ENCODE measurements at places on chromosomes 7 and 10.
A peak's percentile ranks its signal among the peaks of the same experiment; 100 is the strongest.

GRCh38 chr7:131354390-131354789 is 26.7 kb downstream of the MKLN1 start:
- no peak for DNase-seq

GRCh38 chr10:130194194-130194990 is 58.2 kb downstream of the GLRX3 start:
- no peak for DNase-seq

DNA sequence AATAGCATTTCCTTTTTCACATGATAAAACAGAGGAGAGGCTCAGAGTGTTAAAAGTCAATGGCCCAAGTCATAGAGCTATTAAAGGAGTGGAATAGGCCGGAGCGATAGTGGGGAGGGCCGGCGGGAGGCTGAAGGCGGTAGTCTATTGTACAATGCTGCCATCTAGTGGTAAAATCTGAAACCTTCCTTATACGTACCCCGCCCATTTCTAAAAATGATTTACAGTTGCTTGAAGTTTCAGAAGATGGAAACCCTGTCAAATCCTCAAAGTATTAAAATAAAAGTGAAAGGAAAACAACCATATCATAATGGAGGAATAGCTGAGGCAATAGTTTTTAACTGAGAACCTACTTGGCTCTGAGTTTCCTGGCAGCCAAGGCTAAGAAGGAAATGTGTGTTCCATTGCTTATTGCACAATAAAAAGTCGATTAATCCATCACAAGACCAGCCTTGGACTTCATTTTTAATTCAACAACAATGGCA is 209.1 kb downstream of the CCSER2 start:
- peak; percentile 66 for DNase-seq

GRCh38 chr7:22677680-22678079 is 49.3 kb upstream of the IL6 start:
- no peak for DNase-seq

GRCh38 chr10:62180677-62181076 is 88.0 kb downstream of the RTKN2 start:
- no peak for DNase-seq

GRCh38 chr10:44828508-44829142 is 82.5 kb upstream of the TMEM72 start:
- no peak for DNase-seq

DNA sequence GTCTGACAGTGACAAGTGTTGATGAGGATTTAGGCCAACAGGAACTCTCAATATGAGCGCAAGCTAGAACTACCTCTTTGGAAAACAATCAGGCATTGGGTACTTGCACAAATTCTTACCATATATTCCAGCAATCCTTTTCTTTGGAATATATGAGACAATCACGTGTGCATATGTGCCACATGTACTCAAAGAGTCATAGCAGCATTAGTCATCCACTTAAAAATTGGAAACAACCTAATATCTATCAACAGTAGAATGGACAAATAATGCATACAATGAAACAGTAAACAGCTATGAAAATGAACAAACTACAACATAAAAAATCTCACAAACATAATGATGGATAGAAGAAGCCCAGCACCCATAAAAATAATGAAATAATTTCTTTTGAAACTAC is 179.7 kb downstream of the GLI3 start:
- DNase-seq = no peak

- peak; percentile 79 for DNase-seq
These were observed 76.9 kb downstream of the RNF216 start for GRCh38 chr7:5704534-5704922.

DNA sequence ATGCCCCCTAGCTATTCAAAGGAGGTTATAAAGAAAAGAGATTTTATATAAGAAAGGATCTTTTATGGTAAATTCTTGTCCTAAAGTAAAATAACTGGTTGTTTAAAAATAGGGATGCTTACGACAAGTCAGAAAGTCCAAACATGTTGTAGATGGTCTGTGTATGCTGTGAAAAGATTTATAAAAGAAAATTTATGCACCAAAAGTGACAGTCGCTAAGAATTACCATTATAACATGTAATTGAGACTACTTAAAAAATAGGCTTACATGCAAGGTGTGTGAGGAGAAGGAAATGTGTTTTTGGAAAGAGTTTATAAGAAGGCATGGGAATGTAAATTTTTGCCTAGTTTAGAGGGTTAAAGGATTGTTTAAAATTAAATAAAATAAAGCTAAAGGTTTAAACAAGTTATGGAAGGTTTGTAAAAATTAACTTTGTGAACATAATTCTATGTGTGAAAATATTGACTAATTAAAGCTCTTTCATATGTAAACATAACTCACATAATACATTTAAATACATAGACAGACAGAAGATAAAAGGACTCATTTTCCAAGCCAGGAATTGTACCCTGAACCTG is 118.5 kb downstream of the LYZL1 start:
- peak; percentile 9 for DNase-seq

- no peak for DNase-seq
These were observed 90.4 kb downstream of the SPAG6 start for GRCh38 chr10:22435650-22436049.

- no peak for DNase-seq
These were observed 150.5 kb downstream of the CYP26A1 start for GRCh38 chr10:93224005-93224779.

- DNase-seq = no peak
These were observed 38.8 kb upstream of the GRB10 start for GRCh38 chr7:50821457-50822008.

DNA sequence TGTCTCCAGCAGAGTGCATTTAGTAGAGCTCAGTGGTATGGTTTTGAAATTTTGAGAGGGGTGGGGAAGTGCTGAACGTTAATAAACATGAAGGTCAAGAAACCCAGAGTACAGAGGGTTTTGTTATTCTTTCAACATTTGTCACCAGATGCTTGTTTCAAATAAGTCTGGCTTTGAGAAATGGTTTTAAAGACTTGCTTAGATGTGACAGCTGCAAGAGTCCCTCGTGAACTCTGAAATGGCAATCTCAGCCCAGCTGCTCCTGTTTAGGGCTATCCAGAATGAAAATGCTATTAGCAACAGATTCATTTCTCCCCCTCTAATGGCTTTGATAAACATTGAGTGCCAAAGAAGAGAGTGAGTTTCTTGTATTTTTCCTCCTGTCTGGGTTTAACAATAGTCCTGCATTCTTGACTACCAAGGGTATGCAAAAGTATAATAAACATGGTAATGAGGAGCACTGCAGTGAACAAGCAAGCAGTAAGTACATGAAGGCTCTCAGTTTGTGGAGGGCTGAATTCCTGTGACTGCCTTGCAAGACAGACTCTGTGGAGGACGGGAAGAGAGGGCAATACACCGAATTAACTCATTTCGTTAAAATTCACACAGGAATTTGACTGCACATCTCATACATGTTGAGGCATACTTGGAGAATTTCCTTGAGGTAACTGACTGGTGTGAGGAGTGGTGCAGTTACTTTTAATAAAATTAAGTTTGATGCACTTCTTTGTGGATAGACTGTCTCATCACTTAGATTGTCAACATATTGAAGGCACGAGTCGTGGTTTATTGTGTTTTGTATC is 490.9 kb downstream of the REEP3 start:
- DNase-seq = no peak

DNA sequence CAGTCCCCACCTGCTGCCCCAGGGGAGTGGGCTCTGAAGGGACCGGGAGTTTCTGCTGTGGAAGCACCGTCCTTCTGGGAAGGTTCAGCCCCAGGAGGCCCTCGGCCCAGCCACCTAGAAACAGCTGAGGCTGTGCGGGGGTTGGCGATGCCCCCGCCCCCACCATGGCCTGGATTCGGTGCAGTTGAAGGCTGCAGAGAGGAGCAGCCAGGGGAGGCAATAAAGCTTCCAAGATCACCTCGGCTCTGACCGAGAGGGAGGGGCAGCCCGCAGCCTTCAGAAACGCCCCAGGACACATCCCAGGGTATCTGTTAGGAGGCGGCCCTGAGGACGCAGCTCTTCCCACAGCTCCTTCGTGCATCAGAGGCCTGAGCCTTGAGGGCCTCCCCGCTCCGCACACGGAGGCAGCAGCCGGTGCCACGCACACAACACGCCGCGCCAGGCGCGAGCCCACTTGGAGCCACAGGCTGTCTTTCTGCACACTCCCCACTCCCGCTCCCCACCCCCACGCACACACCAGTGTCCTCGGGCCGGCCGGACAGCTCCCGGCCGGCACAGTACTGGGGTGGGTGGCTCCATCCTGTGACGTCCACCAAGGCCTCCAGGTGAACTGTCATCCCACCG is 1.6 kb downstream of the KNDC1 start:
- no peak for DNase-seq

DNA sequence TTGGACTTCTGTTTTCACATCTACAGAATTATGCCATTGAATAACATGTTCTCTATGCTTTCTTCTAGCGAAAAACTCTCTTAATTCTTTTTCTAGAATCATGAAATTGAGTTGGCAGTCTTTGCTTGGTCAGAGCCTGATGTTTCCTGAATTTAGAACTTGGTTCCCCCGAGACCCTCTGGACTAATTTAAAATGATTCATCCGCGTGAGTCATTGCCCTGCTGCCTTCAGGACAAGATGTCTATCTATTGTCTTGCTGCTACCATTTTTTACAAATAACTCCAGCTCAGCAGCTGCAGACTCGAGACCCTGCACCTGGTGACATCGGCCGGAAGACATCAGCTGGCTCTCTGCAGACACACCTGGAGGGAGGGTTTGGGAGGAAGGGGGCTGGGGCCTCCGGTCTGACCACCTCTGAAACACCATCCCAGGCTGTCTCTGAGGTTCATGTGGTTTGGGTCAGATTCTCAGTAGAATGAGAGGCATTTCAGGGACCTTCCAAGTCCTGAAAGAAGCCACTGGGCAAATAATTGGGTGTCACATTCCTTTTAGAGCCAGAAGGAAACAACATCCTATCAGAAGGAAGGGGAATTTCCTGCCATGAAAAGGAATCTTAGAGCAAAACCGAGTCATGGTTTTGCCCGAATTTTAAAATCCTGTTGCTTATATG is 20.9 kb upstream of the KLF6 start:
- peak; percentile 75 for DNase-seq

GRCh38 chr7:3218411-3219225 is 82.4 kb upstream of the SDK1 start:
- DNase-seq = peak; percentile 24

DNA sequence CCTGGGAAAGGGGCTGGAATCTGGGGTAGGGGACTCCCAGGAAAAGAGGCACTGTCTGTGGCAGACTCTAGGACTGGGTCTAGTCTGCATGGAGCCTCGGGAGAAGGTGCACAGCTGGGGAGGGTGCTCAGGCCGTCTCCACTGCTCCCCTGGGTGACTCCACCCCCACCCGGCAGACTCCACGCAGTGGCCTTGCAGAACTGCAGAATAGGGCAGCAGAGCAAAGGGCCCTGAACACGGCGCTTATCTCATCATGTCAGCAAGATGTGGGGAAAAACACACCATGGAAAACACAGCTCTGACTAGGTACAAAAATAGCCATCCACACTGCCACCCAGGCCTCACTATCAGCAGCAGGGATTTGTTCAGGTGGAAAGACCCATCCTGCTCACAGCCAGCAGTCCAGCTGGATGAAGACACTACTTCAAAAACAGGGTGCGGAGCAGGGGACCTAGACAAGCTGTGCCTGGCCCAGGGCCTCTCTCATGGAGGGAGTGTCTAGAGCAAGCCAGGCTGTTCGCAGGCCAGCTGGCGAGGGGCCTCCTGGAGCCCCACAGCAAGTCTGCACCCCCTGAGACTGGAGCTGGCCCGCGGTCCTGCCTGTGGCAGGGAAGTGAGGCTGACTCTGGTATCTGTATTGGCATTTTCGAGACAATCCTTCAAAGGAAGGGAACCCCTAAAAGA is 11.7 kb downstream of the MAT1A start:
- no peak for DNase-seq

GRCh38 chr10:75212343-75212742 is 1.7 kb downstream of the VDAC2 start:
- DNase-seq = no peak

GRCh38 chr7:125681508-125681907 is 751.9 kb upstream of the POT1 start:
- DNase-seq = no peak

GRCh38 chr7:92612501-92612900 is 22.3 kb upstream of the FAM133B start:
- DNase-seq = peak; percentile 63

DNA sequence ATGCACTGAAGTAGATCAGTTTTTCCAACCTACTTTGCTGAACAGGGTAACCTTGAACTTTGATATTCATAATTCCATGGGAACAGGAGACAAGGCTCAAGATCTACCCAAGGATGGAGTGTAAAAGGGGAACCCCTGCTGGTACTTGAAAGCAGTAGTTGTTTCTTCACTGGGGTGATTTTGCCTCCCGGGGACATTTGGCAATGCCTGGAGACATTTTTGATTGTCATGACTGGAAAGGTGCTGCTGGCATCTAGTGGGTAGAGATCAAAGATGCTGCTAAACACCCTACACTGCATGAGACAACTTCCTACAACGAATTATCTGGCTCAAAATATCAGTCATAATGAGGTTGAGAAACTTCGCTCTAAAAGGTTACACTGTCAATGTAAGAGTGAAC is 214.8 kb upstream of the CTBP2 start:
- DNase-seq = peak; percentile 11

DNA sequence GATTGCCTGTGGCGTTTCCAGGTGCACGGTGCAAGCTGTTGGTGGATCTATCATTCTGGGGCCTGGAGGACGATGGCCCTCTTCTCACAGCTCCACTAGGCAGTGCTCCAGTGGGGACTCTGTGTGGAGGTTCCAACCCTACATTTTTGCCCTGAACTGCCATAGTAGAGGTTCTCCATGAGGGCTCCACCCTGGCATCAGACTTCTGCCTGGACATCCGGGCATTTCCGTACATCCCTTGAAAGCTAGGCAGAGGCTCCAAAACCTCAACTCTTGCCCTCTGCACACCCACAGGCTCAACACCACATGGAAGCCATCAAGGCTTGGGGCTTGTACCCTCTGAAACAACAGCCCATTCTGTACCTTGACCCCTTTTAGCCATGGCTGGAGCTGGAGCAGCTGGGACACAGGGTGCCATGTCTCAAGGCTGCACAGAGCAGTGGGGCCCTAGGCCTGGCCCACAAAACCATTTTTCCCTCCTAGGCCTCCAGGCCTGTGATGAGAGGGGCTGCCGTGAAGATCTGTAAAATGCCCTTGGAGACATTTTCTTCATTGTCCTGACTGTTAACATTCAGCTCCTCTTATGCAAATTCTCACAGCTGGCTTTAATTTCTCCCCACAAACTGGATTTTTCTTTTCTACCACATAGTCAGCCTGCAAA is 10.0 kb upstream of the FGL2 start:
- DNase-seq = no peak
